ENCODE measurements at places on chromosomes 16 and 17.

GRCh38 chr16:10663146-10663545, 31.6 kb downstream of the TEKT5 start:
- no peak for DNase-seq

DNA sequence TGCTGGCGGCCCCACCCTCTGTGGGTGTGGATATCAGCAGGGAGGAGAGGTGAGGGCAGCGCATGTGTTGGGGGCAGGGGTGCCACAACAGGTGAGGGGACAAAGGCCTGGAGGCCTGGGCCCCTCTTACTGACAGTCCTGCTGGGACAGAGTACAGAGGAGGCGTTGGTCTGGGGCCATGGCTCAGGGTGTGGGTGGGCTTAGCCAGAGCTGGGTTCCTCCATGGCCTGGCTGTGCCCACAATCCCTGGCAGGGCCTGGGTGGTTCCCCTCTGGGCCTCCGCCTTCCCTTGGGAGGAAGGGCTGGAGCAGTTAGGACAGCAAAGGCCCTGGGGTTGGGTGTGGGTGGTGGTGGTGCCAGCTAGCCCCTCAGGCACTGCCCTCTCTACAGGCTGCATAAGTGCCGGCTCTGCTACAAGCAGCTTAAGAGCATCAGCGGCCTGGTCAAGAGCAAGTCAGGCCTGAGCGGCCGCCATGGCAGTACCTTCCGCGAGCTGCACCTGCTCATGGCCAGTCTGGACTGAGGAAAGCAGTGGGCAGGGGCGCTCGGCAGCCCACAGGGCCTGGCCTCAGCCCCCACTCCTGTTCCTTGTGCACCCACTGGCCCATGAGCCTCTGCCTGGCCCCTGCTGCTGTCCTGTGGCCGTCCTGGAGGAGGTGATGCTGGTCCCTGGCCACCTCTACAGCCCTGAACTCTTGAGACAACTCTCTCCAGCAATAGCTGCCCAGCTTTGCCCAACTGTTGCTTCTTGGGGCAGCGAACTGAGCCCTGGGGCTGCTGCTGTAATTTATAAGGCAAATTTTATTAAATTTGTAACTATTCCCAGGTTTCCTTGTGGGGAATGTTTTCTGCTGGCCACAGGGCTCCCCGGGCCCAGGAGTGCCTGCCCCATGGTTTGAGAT, 21.1 kb downstream of the KATNB1 start:
- DNase-seq = no peak

DNA sequence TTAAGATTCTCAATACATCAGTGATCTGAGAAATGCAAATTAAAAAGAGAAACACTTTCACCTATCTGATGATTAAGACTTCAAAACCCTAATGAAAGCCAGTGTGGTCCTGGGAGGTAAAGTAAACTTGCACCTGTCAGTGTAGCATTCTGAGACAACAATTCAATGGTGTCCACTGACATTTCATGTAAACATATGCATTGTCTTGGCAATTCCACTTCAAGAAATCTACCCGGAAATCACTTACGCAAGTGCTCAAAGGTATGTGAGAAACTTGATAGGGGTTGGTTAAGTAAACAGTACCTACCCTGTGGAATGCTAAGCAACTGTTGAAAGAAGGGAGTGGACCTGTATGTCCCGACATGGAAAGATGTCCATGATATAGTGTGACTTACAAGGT, 2.1 kb downstream of the ST6GALNAC1 start:
- DNase-seq = no peak

- no peak for DNase-seq
Measured at GRCh38 chr17:58530655-58531054, 16.2 kb upstream of the MTMR4 start.

DNA sequence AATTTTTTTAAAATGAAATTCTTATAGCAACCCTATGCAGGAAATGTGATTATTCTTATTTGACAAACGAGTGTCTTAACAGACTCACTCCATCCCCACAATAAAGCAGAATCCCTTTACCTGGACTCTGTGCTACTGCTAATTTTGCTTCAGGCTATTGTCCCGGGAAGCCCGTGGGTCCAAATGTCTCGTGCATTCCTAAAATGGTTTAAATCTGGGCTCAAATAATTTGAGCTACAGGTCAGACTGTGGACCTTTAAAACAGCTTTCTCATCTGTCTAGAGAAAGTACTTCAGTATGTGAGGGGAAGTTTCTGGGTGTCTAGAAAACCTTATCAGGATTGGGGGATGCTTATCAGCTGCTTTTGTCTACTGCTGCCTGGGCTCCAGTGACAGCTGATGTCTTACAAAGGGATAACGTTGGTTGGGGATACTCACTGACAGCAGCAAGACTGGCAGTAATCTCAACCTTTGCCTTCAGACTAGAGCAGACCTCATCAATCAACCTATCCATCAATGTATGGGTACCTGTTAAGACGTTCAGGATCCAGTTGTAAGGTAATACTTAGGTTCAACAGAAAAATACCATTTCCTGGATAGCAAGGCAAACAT, 197.9 kb upstream of the CDH11 start:
- no peak for DNase-seq

DNA sequence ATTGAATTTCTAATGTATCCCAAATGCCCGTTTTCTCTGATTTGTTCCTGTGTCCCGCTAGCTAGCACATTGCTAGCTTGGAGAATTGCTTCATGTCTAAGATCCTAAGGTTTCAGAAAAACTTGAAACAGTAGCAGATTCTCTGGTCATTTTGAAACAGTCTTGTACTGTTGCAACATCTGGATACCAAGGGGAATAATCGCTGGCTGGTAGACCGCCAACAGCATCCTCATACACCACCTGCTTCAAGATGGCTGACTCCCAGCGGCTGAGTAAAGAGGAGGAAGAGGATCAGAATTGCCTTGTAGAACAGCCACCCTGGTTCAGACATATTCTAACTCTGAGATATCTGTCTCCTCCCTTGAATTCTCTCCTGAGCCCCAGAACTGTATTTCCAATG, 226.7 kb upstream of the ELAC2 start:
- DNase-seq = no peak

- no peak for DNase-seq
Measured at GRCh38 chr17:51647826-51648225, 387.5 kb downstream of the UTP18 start.

Data from stimulated activated CD4-positive, alpha-beta T cell treated with anti-CD3 and anti-CD28 coated beads, TNF-alpha, amount 100 ng/mL, for 4 hours (primary cell).